ENCODE measurements at places on chromosomes 4 and X.

GRCh38 chr4:5631352-5632065, 76.8 kb downstream of the EVC2 start:
- DNase-seq: no peak

DNA sequence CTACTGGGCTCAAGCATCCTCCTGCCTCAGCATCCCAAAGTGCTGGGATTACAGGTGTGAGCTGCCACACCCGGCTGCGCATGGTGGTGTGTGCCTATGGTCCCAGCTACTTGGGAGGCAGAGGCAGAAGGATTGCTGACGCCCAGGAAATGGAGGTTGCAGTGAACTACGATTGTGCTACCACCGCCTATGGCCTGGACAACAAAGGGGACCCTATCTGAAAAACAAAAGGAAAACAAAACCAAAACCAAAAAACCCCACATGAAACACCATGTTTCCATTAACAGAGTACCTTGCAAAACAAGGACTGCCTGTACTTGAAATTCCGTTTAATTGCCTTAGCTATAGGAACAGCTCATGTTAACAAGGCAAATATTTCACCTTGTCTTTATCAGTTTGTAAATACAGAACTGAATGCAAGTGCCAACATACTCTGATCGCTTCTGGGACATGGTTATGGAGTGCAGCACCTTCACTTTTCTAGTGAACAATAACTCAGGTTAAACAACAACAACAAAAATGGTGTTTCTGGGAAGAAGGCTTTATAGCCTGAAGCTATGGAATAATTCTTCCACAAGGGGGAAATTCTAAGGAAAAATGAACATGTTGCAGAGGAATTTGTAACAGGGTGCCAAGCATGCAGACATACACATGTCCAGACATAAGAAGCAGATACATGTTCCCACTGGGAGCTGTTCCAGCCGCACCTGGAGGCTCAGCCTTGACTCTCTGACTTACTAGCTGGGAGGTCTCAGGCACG, 73.2 kb upstream of the STS start:
- no peak for DNase-seq

DNA sequence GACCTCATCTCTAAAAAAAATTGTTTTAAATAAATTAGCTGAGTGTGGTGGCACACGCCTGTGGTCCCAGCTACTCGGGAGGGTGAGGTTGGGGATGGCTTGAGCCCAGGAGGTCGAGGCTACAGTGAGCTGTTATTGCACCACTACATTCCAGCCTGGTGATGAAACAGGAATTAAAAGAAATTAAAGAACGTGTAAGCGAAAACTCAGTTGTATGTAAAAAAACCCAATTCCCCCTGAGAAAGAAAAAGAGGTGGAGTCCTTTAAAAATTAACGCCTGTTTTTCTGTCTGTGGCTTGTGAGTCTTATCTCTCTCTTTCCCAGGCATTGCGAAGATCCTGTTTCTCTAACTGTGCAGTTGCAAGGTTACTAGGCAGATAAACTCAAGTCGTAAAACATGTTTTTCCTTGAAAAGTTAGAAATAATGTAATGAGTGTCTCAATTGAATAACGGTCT, 22.1 kb downstream of the EPGN start:
- DNase-seq: no peak

DNA sequence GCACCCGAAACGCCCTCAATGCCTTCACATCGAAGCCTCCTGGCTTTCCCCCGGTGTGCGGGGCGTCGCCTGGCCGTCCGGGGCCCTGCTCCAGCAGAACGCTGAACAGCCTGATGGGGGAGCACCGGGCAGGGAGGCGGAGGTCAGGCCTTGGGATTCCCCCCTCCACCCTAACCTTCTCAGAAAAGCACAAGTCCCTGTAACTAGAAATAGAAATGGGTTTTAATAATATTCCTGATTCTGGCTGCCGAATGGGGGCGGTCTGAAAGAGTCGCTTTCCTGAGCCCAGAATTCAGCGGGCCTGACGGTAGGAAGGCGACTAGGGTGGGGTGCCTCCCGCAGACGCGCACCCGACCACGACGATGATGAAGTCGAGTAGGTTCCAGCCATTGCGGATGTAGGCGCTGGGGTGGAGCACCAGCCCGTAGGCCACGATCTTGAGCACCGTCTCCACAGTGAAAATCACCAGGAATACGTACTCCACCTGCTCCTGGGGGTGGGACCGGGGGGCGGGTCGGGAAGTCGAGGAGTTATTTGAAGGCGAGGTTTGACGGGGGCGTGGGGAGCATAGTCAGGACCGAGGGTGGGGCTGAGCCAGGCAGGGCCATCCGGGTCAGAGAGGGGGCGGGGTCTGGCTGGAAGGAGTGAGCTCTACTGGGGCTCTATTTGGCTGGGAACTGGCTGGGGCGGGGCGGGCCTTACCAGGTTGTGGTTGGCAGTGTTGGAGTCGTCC, 2.5 kb downstream of the CACNA1F start:
- DNase-seq: no peak

DNA sequence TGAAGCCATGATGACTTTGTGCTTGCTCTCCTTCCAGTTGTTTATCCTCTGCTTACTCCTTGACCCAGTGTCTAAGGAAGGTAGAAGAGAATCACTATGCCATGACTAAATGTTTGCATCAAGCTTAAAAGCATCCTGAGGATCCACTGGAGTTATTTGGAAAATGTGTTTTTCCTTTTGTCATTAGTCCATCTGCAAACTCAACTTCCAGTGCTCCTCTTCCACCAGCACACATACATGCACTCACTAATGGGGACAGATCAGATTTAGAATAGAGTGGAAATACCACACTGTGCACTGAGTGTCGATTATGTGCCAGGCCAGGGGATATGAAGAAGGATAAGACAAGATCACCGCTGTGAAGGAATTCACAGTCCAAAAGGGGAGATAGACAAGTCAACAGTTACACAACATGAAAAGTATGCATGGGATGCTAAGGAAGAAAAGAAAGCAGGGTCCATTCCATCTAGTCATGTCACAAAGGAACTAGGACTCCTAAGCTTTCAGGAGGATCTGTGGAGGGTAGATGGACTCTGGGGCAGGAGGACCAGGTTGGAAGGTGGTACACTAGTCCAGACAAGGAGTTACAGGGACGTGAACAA, 1.9 kb downstream of the OCIAD2 start:
- DNase-seq: no peak

DNA sequence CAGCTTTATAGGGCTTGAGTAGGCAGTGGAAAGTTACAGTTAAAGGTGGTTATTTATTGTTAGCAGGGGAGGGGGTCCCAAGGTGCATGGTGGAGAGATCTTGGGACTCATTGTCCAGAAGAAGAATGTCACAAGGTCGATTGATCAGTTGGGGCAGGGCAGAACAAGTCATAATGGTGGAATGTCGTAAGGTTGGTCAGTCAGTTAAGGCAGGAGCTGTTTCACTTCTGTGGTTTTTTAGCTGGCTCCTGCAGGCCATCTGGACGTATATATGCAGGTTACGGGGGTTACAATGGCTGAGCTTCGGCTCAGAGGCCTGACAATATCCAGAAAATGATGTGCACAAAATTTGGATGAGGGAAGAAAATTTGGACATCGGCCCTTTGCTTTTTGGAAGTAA, 7.1 kb downstream of the OFD1 start:
- DNase-seq: no peak

DNA sequence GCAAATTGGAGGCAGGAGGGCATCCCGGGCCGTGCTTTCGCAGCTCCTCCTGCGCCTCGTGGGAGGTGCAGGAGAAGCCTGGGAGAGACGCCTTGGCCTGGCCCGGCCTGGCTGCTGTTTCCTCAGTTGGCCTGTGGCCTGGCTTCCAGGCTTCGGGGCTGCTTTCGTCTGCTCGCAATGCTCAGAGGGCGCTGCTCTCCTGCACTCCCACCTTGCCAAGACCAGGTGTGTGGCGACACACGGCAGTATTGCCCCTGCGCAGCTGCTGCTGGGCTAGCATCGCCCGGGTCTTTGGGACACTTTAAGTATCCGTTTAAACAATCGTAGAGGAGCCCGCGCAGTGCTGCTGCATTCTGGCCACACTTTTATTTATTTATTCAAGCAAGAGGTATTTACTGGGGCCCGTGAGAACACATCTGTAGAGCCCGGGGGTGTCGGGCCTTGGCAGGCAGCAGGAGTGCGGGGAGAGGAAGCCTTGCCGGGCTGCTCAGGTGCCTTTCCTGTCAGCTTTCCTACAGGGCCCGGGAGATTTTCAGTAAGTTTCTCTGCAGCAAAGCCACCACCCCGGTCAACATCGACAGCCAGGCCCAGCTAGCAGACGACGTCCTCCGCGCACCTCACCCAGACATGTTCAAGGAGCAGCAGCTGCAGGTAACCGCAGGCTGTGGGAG, 26.2 kb upstream of the HGFAC start:
- no peak for DNase-seq

- DNase-seq: no peak
These were observed 154.9 kb upstream of the NUDT6 start for GRCh38 chr4:123077330-123077729.

- DNase-seq: no peak
These were observed 238.5 kb downstream of the PRR32 start for GRCh38 chrX:127057891-127058619.

DNA sequence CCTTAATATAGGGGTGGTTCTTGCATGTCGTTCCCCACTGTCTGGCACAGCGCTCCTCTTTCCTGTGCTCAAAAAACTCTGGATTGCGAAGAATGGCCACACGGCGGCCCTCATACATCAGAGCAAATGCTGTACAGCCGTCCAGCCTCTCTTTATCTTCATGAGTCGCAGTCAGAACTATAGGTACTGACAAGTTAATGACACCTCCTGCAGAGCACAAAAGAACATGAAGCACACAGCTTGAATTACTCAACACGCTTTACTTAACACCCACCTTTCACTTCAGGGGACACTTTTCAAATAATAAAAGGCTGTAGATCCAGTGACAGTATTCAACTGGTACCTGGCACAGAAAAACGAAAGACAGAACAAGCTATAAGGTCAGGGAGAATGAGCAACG, 65.3 kb downstream of the PAPSS1 start:
- DNase-seq: no peak

- DNase-seq: no peak
These were observed 664.3 kb upstream of the TENM3 start for GRCh38 chr4:181578911-181579310.

DNA sequence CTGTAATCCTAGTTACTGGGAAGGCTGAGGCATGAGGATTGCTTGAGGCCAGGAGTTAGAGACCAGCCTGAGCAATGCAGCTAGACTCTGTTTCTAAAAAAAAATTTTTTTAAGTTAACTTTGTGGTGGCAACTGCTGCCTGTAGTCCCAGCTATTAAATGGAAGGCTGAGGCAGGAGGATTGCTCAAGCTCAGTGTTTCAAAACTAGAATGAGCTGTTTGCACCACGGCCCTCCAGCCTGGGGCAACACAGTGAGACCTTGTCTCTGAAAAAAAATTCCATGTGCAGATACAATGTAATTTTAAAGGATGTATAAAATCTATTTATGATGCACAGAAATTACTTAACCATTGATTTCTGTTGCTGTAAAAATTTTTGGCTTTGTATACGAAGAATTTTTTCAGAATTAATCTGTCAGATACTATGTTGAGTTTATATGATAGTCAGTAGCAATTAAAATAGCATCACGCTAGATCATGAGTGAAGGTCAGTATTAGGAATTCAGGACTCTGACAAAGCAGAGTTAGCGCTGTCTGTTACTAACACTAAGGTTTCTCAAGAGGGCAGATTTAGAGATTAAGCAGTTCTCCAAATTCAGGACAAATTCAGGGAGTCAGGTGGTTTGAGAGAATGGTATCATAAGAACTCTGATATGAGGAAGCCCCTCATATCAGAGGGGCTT, 8.3 kb upstream of the AGA start:
- no peak for DNase-seq

DNA sequence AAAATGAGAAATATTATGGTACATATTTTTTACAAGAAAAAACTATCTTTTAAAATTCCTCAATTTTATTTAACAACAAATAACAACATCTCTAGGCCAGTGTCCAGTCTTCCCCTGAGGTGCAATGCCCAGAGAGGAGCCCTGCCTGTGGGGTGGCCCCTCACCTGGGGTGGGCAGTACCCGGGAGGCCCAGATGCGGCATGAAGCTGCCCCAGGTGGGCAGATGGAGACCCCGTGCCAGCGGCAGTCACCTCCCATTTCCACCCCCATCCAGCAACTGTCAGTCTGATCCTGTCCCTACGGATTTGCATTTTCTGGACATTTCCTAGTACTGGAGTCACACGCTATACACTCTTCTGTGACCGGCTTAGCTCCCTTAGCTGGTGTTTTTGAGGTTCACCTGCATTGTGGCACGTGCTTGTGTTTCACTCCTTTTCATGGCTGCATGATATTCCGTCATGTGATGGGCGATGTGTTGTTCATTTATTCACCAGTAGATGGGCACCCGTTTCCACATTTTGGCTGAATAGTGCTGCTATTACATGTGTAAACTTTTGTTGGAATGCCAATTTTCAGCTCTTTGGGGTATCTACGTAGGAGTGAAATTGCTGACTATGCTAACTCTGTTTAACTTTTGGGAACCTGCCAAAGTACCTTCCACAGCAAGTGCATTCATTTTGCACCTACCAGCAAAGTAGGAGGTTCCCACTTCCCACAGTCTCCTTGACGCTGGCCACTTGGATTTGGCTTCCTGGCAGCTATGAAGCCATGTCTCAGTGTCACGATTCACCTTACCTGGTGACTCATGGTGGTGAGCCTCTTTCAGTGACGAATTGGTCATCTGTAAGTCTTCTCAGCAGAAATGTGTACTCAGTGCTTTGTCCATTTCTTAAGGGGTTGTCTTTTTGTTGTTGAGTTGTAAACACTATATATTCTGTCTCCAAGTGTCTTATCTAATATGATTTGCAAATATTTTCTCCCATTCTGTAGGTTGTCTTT, 11.7 kb upstream of the MAEA start:
- DNase-seq: no peak

- DNase-seq: no peak
These were observed 847.0 kb downstream of the TRIML1 start for GRCh38 chr4:188986271-188986689.

GRCh38 chr4:183783991-183784553, 121.0 kb upstream of the STOX2 start:
- DNase-seq: no peak

DNA sequence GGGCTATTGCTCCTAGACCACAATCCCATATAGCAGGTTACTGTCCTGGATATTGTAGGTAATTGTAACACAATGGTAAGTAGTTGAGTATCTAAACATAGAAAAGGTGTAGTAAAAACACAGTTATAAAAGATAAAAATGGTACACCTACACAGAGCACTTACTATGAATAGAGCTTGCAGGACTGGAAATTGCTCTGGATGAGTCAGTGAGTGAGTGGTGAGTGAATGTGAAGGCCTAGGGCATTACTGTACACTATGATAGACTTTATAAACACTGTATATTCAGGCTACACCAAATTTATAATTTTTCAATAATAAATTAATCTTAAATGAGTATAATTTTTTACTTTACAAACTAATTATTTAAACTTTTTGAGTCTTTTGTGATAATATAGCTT, 425.7 kb downstream of the PABPC4L start:
- no peak for DNase-seq

GRCh38 chrX:73979551-73980131, 324.3 kb upstream of the ZCCHC13 start:
- no peak for DNase-seq
